ENCODE measurements at places on chromosomes 3 and 15.

DNA sequence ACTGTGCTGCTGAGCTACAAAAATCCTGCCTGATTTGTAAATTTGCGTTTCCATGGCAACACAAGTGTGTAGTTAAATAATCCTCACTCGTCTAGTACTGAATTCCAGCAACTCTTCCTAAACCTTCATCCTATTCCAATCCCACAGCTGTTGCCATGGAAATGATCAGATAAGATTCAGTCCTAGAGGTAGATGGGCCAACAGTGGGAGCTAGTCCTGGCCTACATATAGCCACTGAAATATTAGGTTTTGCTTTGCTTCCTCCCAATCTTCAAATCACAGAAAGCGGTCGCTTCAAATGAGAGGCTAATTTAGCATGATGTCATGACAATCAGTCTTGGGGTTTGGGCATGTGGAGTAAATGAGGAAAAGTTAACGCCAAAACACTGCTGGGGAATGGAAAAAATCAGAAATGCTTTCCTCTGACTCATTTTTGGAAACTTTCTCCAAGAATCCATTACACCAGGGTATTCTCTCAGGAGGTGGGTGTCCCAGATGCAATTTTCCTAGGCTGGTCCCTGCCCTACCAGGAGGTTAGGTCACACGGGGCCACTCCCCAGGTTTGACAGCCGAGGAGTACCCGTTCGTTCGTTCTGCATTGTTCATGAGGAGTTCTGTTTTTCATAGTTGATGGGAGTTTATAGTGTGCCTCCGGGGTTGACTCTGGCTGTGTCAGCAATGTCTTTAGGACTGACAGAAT, 159.2 kb upstream of the SLCO3A1 start:
- DNase-seq, result no peak

DNA sequence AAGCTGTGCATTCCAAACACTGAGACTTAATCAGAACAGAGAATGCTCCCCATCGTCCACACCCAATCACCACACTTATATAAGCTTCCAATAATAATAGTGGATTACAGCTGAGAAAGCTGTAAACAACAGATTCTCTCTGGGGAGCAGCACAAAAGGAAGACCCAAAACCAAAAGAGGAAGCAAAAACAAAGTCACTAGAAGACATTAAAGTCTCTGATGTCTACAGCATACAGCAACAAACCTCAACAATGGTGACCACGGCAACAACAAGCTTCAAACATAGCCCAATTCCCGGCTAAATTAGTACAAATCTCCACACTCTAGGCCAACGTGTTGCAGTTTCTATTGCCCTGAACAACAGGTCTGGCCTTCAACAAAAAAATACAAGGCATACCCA, 37.7 kb downstream of the ZDHHC23 start:
- DNase-seq, result no peak

GRCh38 chr3:12998648-12999047, 74.6 kb downstream of the IQSEC1 start:
- DNase-seq, result no peak

DNA sequence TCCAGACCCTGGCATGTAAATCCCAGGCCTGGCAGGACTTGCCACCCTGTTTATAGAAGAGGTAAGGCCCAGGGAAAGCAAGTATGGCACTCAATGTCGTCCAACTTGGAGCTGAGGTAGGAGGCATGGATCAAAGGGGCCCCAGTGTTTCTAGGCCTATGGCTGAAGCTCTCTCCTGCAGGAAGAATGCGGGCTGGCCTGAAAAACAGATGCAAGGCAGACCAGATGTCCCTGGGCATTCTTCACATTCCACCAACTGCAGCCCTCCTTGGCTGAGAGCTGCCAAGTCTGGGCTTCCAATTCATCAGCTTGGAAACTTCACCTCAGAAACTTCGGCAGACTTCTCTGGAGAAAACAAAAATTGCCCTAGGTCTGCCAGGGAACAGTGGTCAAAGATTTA, 22.2 kb downstream of the MESD start:
- peak; percentile 33 for DNase-seq

GRCh38 chr3:119170821-119171220, 2.6 kb upstream of the UPK1B start:
- no peak for DNase-seq

DNA sequence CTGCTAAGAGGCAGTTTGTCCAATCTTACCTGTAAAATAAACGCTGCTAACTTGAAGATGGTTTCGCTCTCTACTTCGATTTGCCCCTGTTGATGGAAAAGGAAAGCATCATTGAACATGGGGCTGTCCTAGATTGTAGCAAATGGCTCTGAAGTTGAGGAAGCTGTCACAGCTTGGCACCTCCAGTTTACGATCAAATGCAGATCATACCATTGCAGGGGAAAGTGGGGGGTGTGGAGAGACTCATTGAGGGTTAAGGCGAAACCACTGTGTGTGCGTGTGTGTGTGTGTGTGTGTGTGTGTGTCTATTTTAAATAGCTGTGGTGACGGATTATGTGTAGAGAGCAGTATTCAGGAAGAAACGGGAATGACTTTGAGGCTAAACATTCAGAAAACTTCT, 127.6 kb upstream of the LMOD3 start:
- DNase-seq, result peak; percentile 69

- no peak for DNase-seq
Observed at GRCh38 chr15:57190208-57190607, 186.1 kb upstream of the CGNL1 start.

DNA sequence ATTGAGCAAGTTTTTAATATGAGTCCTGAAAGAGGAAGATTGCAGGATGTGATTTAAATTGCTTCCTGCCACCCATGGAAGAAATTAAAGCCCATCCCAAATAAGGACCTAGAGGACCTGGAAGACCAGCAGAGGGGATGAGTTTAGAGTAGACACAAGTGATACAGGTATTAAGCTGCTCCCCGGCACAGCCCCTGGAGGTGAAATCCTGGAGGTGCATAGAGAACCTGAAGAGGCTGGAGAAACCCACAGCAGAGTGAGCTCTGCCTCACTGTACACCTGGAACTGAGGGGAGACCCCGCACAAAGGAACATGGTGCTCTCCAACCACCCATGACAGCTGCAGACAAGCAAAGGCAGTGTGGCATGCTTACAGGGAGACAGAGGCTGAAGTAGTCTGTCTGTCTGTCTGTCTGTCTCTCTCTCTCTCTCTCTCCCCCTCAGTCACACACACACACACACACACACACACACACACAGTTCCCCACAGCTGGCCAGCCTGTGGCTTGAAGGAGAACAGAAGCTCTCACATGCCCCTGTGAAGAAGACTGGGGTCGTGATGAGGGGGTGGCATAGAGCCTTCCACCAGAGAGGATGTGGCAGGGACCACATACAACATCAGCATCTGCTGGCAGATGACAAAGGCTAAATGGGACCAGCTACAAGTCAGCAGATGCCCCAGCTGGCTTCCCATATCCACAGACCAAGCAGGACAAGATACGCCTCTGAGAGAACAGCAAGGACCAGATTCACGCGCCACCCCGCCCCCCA, 38.1 kb downstream of the FSIP1 start:
- DNase-seq, result no peak

DNA sequence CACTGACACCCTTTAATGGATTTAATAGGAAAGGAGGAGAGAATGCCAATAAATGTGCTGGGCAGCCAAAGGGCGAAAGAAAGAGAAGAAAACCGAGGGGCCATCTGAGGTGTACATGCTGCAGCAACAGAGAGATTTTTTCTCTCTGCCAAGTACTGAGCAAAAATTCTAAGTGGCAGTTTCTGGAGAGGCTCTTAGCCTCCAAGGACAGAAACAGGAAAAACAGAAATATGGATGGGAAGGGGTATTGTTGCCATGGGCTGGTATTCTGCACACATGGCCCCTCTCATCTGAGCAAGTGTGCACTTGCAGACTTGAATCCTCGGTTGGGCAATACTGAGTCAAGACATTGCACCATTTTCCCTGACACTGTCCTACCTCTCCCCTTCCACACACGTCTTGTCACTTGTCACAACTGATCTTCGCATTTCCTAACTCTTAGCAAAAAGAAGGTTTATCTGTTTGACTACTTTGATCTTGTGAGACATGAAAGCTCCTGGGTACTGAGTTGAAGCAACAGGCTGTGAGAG, 73.9 kb downstream of the PRICKLE2 start:
- DNase-seq, result no peak

GRCh38 chr3:145971186-145971585, 189.8 kb downstream of the PLOD2 start:
- no peak for DNase-seq

- no peak for DNase-seq
Observed at GRCh38 chr15:54540721-54541120, 562.5 kb downstream of the UNC13C start.

- DNase-seq, result no peak
Observed at GRCh38 chr15:36291501-36291900, 287.9 kb upstream of the CDIN1 start.

GRCh38 chr3:64932666-64933342, 245.0 kb upstream of the ADAMTS9 start:
- DNase-seq, result no peak

GRCh38 chr15:66456211-66456610, 41.4 kb downstream of the SNAPC5 start:
- DNase-seq, result no peak

GRCh38 chr3:174285242-174285864, 573.8 kb upstream of the NAALADL2 start:
- no peak for DNase-seq

- DNase-seq, result no peak
Observed at GRCh38 chr15:39495871-39496840, 84.7 kb upstream of the THBS1 start.

- DNase-seq, result peak; percentile 61
Observed at GRCh38 chr3:71584394-71585011, 975 bp upstream of the FOXP1 start.

DNA sequence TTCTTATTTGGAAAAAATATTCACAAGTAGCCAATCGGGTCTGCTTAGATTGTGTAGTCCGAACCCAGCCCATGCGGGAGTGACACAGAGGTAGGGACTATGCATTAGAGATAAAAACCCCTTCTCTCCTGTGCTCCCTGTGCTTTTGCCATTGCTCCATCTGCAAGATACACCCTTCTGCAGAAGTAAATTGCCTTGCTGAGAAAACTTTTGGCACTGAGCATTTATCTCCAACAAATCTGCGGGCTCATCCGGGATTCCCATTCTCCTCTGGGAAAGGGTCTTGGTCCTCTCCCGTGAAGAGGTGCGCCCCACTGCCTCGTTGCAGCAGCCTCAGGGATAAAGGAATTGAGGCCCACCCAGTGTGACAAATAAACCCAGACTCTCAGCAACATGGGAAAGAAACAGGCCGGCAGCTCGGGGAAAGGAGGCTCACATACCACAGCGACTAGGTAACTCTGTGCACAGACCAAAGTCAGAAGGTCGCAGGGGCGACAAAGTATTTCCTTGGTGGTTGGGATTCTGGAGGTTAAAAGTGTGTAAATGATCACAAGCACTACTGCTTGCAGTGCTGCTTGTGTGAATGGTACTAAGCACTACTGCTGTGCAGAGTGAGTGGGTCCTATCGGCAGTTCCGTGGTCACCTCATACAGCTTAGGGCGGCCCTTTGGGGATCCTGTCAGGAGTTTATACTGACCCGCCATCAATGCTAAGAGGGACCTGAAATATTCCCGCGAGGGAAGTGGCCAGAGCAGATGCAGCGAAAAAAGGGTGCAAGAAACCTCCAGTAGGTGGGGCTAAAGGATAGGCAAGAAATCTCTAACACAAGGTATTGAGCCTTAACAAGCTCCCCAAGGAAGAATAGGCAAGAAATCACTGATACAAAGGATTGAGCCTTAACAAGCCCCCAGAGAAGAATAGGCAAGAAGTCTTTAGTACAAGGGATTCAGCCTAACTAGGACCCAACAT, 54.3 kb downstream of the GSK3B start:
- no peak for DNase-seq

DNA sequence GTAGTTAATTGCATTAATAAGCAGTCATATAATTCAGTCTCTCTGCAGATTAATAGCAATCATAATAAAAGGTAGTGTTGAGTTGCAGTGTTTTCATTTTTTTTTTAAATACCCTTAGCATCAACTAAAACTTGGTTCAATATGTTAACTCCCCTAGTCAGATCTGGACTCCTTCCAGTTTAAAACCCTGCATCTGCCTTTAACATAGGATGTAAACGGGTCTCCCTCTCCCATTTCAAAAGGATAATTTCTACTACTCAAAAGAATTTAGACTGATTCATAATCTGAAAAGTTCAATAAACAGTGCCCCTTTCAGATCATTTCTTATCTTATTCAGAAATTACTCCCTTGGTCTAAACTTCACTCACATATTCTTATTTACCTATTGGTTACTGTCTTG, 11.4 kb downstream of the CPOX start:
- DNase-seq, result no peak

DNA sequence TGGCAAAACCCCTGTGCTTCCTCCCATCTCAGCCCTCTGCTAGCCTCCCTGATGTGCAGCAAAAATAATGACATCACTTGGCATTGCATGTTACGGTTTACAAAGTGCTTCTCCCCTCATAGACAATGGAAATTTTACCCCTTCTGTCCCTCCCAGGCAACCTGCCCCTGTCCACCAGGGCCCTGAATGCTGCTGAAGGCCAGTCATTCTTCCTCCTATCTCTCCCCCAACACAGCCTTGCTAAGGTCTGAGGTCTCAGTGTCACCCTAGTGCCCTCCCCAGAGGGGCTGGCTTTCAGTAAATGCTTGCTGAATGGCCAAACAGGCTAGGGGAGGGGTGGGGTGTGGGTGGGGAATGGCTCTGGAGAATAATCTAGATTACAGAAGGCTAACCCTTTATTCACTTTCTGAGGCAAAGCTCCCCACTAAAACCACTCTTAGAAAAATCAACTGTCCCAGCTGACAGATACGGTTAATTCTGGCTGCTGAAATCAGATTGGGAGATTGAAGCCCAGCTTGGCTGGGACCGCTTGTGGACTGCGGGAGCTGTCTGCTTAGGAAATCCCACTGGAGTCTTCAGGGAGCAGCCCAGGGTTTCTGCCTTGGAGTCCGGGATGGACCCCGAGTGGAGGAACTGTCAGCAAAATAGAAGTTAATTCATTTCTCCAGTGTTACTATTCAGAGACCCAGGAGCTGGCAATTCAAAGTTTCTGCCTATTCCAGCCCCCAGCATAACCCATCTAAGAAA, 22.9 kb downstream of the ANP32A start:
- DNase-seq, result no peak

- DNase-seq, result no peak
Observed at GRCh38 chr15:50884540-50884939, 23.9 kb upstream of the AP4E1 start.

- no peak for DNase-seq
Observed at GRCh38 chr3:82114589-82114988, 353.1 kb upstream of the GBE1 start.

- DNase-seq, result peak; percentile 17
Observed at GRCh38 chr15:69576035-69576526, 123.5 kb downstream of the RPLP1 start.

- no peak for DNase-seq
Observed at GRCh38 chr3:102259663-102260062, 175.2 kb upstream of the ZPLD1 start.

DNA sequence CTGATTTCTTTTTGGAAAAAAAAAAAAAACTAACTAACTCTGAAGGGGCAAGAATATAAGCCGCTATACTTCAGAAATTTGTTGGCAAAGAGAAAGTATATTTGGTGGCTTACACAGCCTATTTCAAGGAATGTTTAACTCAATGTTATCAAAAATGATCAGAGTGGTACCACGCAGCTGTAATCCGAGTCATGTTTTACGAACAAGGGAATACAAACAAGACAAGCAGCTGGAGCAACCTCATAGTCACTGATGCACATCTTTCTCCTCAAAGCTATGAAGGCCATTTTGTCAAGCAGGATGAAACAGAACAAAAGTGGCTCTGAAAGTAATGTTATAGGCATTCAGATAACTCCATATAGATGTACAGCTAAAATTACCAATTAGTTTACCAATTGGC, 81.2 kb downstream of the SCAPER start:
- no peak for DNase-seq

All from neuronal stem cell (in vitro differentiated cells).